ENCODE measurements at places on chromosomes 7 and 10. TPM values are rescaled to one million over a fixed set of nuclear protein-coding genes. Genes with fewer than 3 reads are reported as not detected.

Gene CALY
- total RNA-seq = 0.77 TPM

Gene AKR1D1
- not detected for total RNA-seq

Gene EGFR
- total RNA-seq = 111 TPM

Gene KEL
- not detected for total RNA-seq

Gene CCDC172
- total RNA-seq = not detected

Gene ARPC1B
- 296 TPM for total RNA-seq

Gene FASTK
- 74.7 TPM for total RNA-seq

Gene AGMO
- total RNA-seq = 0.72 TPM

Gene CYP26C1
- total RNA-seq = not detected

Gene MSANTD7
- 13.0 TPM for total RNA-seq

Gene NRAP
- not detected for total RNA-seq

Gene IDI2
- not detected for total RNA-seq

Gene PTER
- total RNA-seq = 14.7 TPM

Gene ASIC3
- total RNA-seq = 12.2 TPM

Gene CCAR1
- total RNA-seq = 82.1 TPM

Gene IFIT1B
- not detected for total RNA-seq

Gene GRID1
- total RNA-seq = 0.42 TPM

Gene EBF3
- total RNA-seq = 0.11 TPM

Gene VSIR
- 31.7 TPM for total RNA-seq

Gene CTAGE4
- not detected for total RNA-seq

Gene SORCS1
- total RNA-seq = not detected

Data from A549 treated with RU486 at 1 μM for 4 hours (cell line).